ENCODE measurements at places on chromosomes 6 and 20.

- no peak for DNase-seq
Observed at GRCh38 chr6:139800837-139801236, 426.4 kb upstream of the CITED2 start.

DNA sequence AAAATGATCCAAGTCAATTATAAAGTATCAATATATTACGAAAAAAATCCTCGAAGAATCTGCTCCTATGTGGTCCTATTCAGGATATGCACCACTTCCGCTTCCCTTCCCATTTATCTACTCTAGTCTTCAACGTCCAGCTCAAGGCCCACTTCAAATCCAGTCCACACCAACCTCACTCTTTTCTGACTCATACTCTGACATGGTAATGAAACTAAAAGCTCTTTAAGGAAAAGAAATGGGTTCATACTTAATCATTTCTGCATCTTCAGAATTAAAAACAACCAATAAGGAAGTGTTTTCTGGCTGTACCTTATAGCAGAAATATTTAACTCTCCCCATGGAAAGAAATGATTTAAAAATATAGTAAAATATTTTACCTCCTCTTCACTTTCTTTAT, 15.1 kb downstream of the DEK start:
- no peak for DNase-seq

DNA sequence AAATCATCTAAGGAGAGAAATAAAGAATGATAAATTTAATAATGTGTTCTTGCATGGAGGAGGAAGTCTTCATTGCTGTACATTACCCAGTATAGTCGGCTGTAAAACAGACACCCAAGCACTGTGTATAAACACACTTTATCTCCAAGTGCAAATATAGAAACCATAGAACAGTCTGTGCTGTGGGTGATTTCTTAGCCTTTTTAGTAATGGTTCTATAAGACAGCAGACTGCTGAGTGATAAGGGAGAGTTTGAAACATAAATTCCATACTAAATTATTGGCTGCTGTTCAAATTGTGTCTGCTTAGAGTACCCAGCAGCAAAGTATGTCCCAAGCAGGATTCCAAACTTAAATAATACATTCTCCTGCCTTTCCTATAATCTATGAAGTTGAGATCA, 4.6 kb downstream of the FILIP1 start:
- no peak for DNase-seq

- DNase-seq: peak; percentile 13
Observed at GRCh38 chr6:36139431-36139830, 9.1 kb downstream of the MAPK13 start.

- DNase-seq: peak; percentile 64
Observed at GRCh38 chr6:53837865-53838769, 43.3 kb downstream of the LRRC1 start.

GRCh38 chr20:47980336-47981177, 195.3 kb upstream of the SULF2 start:
- DNase-seq: no peak

DNA sequence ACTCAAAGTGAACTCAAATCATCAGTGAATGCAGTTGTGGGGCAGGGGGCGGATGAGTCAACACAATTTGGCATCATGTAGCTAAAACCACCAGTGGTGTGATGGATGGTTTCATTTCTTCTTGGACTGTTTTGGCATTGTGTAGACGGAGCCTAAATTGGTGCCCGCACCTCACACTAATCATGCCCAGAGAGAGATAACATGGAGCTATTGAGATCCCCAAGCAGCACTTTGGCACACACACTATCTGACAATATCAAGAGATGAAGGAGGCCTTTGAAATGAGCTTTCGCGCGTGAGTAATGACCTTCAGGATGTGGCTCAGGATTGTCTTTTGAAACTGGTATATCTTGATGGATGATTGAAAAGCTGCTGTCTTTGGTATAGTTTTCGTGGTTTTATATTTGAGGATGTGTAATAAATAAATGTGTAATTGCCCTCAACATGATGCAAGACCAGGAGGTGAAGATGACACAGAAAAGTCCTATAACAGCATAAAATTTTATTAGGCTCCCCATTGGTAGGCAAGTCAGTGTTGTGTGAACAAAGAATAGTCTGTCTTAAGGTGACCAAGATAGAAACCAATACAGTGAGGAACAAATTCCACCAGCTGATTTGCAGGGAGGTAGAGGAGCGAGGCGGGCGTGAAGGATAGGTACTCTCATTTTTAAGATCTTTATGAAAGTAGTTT, 174.2 kb downstream of the TSHZ2 start:
- DNase-seq: no peak

DNA sequence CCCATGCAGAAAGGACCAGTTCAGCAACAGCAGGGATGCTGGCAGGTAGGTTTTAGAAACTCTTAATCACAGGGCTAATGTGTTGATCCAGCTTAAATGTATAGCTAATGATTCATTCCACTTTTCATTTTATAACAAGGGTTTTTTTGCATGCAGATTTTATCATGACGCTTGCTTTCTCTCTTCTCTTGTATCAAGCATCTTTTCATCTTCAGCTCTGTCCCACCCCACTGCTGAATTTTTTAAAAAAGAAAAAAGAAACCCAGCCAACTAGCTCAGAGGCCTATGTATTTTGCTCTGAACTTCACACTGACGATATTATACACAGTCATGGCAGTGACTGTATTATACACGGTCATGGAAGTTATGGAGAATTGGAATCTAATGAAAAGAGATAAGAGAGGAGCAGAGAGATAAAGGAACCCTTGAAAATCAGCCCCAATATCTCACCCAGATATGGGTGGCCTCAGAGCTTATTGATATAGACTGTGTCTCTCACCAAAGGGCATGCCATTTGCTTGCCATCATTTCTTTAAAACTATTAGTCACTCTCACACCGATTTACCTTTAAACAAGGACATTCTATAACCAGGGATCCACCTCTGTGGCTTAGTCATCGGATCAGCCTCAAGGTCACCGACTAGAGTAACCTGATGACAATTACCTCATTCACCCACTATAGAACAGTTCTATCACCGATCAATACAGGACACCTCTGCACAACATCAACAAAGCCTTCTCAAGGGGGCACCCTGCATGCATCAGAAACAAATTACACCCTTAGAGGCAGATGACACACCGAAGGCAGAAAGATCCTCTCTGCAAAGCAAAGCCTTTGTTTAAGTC, 222.0 kb downstream of the ATXN1 start:
- no peak for DNase-seq

GRCh38 chr6:133977983-133978895, 25.2 kb downstream of the TBPL1 start:
- peak; percentile 92 for DNase-seq

- DNase-seq: no peak
Observed at GRCh38 chr6:17469006-17469832, 75.8 kb downstream of the CAP2 start.

DNA sequence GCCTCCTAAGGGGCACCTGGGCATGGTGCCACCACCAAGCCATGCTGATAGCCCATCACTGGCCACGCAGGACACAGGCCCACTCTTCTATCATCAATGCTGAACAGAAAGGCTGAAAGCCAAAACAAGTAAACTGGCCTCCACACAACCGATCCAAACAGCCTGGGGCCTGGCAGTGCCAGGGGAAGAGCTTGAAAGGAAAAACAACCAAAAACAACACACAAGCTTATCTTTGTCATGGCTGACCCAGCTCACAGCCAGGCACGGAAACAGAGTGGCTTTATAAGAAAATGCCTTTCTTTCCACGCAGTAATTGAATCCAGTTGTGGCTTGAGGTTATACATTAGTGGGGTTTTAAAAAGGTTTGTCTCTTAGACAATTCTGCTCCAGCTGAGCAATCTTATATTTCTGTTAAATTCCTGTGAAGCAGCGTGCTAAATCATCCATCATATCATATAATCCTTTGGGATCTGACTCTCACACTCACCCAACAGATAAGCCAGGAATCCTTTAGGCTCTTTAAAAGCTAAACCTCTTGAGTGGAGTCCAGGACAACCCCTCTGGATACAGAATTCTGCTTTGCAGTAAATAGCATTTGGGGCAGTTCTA, 65.4 kb upstream of the SLC22A16 start:
- DNase-seq: no peak

GRCh38 chr6:10425975-10426780, 11.3 kb upstream of the TFAP2A start:
- DNase-seq: no peak

- DNase-seq: no peak
Observed at GRCh38 chr20:53384392-53384791, 209.2 kb downstream of the ZNF217 start.

GRCh38 chr20:21513881-21514540, at the start of gene NKX2-2:
TSS of gene NKX2-2 (minus strand) at chr20:21514064. CDS start at chr20:21513669, 395 bp downstream.
- no peak for DNase-seq
